Cortex of kidney (tissue), 1 donor: ENCODE measurements at places on chromosomes 1 and 21.

DNA sequence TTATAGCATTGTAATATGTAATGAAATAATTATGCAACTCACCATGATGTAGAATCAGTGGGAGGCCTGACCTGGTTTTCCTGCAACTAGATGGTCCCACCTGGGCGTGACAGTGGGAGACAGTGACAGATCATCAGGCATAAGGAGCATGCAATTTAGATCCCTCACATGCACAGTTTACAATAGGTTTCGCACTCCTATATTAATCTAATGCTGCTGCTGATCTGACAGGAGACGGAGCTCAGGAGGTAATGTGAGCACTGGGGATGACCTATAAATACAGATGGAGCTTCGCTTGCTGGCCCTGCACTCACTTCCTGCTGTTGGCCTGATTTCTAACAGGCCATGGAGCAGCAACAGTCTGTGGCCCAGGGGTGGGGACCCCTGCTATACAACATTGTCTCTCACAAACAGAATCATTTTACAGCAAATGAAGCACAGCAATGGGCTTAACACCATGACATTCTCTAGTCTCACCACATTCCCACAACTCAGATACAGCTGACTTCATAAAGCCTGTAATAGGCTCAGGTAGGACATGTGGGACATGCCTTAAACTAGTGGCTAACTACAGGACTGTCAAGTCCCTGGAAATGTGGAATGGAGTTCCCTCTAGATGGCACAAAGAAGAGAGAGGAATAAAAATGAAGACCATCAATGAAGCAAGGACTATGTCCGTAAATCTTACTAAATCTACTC lies 40.7 kb upstream of the SLC5A9 start:
- DNase-seq: no peak

DNA sequence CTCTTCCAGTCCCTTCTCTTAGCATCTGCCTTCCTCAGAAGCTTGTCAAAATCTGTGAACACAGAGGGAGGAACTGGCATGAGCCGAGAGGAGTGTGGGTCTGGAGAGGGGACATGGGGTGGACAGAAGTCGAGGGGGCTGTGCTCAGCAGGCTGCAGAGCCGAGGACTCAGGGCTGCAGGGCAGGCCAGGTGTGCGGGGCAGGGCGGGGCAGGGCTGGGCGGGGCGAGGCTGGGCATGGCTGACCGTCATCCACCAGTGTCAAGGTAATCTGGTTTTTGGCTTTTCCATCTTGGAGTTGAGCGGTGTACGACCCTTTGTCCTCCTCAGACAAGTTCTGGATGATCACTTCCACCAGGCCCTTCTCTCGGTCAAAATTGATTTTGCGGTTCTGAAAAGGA lies 44.0 kb downstream of the MYOM3 start:
- DNase-seq: no peak

DNA sequence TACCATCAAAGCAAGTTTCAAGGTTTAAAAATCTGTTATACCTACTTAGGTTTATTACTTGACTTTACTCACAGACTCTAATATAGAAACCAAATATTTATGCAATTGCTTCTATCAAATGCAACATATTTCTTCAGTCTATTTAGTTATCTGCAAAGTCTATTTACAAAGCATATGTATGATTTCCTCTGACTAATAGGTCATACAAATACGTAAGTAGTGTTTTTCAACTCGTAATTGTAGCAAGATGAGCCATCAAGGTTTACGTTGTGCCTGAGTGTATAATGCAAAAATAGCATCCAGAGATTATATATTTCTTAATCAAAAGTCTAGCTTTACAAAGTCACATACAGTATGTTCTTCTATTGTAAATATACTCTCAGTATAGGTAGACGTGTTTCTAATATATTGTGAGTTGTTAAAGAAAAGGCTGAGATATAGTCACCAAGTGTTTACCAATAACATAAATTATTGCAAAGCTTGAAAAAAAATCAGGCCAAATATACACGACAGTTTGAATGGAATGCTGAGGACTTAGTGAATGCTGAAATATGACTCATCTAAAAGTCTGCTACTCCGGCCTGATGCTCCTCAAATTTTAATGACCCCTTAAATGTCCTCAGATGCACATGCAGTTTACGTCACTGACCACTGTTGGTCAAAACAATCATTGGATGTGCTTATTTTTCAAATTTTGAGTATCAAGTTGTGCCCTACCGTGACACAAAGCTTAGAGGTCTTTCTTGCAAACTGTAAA lies 48.4 kb downstream of the ADAMTS5 start:
- no peak for DNase-seq

DNA sequence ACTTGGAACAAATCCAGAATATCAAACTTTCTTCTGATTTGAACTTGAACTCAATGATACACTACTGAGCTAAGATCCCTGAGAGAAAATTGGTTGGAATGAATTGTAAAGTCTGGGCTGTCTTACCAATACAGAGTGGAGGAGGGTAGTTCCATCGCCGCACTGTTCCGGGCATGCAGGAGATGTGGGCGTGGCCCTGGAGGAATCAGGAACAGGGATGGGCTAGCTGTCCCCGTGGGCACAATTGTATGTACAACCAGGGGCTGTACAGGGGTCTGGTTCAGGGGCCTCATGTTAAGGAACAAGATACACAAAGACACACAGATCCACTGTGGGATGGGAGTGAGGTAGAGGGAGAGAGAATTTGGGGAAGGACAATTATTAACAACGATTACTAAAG lies 144.3 kb downstream of the ZSCAN20 start:
- no peak for DNase-seq

GRCh38 chr1:157087030-157087429 lies 12.6 kb downstream of the ETV3L start:
- DNase-seq: no peak

GRCh38 chr1:228752258-228752657 lies 17.0 kb downstream of the RHOU start:
- DNase-seq: no peak

DNA sequence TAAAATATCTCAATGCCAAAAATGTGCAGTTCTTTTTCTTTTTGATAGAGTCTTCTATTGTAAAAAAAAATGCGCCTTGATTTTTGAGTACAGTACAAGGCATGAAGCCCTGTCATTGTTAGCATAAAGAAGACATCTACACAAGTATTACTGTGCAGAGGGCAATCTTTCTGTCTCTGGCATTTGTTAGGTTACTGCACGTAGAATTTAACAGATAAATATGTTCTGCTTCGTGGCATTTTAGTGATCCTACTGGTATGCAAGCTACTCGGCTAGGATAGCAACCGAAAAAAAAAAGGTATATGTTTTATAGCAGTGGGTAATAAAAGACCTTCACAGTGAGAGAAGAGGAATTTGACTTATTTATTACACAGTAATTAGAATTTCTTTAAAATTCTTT lies 492.9 kb upstream of the ADGRL2 start:
- DNase-seq: no peak

GRCh38 chr1:186511761-186512637 lies 51.1 kb upstream of the PDC start:
- DNase-seq: no peak

DNA sequence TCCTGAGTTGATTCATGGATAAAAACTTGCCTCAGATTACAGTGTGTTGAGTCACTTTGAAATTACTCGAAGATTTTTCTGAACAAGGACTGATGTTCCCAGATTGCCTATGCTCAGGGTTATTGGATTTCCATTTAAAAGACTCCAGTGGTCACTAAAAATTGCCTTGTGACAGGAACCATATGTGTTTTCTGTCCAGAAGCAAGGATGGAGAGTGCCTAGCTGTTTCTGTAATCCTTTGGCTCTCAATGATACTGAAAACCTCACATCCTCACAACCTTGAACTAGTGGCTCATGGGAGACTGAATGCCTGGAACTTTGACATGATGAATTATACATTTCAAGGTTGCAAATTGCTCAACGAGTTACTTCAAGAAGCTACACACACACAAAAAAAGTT lies 1271.8 kb downstream of the BRINP3 start:
- DNase-seq: no peak

DNA sequence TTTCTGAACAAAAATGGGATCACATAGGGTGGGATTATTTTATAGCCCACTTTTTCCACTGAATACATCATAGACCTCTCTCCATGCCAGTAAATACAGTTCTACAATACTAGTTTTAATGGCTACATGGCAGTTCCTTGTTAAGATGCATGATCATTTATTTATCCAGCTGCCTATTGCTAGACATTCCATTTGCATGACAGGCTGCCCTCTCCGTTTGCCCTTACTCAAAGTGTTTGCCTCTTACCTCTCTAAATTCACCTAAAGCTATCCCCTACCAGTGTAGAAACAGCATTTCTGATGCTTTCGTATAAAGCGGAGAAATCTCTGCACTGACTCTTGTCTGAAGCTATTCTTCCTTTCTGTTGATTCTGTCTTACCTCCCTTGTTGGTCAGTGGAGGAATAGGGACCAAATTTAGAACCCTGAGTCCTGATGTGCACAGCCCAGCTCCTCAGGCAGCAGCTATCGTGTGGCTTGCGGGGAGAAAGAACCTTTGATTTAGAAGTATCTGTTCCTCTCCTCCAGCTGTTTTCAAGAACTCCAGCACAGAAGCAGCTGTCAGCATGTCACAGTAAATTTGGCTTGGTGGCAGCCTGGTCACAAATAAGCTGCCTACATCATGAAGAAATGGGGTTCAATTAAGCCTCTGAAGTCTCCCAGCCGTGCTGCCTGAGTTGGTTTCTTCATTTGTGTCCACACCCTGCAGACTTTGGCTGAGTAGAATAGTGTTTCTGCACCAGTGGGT lies 337.3 kb downstream of the PRDM2 start:
- no peak for DNase-seq

DNA sequence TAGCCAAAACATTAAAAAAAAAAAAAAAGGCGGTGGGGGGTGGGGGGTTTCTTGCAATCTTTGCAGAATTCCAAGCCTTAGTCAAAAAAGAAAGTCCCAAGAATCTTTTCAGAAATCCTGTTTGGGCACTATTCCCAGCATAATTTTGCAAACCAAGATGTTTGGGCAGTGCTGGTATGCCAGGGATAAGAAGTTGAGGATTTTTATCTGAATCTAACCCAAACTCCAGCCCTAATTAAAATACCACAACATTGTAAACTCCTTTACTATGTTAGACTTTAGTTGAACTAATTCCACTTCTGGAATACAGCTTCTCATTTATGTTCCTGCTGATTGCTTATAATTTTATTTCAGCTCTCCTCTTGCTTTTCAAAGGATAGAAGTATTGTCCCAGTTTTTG lies 504.1 kb upstream of the ADGRL2 start:
- no peak for DNase-seq

DNA sequence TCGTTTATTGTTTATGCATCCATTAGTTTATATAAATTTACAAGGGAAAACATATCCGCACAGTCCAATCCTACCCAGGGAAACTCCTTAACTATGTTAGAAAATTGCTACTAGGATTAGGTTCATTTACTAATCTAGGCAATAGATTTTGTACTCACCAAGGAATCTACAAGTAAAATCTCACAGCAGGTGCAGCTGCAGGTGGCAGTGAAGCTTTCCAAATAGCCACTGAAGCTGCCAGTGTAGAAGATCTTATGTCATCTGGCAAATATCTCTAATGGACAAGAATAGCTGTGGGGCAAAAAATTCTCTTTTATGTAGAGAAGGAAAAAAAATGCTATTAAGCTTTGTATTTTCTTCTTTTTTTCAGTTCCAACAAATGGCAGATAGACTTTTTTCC lies 963.4 kb upstream of the ADGRL4 start:
- DNase-seq: no peak

GRCh38 chr1:222777977-222778376 lies 36.9 kb upstream of the DISP1 start:
- no peak for DNase-seq

DNA sequence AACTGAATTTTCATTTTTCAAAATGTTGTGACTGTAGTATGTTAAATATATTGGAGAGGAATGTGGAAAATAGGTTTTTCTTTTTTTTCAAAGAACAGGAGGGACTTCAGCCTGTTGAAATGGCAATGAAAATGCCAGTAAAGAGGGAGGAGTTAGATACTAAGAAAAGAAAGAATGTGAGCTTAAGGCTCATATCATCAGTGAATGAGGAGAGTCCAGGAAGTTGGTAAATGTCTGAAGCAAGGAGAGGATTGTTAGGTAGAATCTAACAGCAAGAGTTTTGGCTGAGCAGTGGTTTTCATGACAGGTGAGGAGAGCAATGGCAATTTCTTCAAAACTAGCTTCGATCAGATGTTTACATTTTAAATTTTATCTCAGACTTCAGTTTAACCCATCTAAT lies 43.0 kb downstream of the PLA2G4A start:
- no peak for DNase-seq

DNA sequence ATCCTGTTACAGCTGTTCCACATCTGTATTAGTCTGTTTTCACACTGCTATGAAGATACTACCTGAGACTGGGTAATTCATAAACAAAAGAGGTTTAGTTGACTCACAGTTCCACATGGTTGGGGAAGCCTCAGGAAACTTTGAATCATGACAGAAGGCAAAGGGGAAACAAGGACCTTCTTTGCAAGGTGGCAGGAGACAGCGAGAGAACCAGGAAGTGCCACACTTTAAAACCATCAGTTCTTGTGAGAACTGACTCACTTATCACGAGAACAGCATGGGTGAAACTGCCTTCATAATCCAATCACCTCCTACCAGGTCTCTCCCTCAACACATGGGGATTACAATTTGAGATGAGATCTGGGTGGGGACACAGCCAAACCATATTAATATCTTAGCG lies 110.3 kb upstream of the TRABD2B start:
- no peak for DNase-seq

GRCh38 chr1:222772996-222773379 lies 36.0 kb downstream of the FAM177B start:
- DNase-seq: no peak

GRCh38 chr1:53062708-53063591 lies 937 bp downstream of the PODN start:
- DNase-seq: no peak

GRCh38 chr21:44800971-44801467 lies 601 bp downstream of the UBE2G2 start:
- no peak for DNase-seq

- no peak for DNase-seq
Observed at GRCh38 chr21:29194342-29194741, 63.9 kb downstream of the MAP3K7CL start.

GRCh38 chr1:30490554-30491053 lies 232.8 kb downstream of the MATN1 start:
- no peak for DNase-seq

DNA sequence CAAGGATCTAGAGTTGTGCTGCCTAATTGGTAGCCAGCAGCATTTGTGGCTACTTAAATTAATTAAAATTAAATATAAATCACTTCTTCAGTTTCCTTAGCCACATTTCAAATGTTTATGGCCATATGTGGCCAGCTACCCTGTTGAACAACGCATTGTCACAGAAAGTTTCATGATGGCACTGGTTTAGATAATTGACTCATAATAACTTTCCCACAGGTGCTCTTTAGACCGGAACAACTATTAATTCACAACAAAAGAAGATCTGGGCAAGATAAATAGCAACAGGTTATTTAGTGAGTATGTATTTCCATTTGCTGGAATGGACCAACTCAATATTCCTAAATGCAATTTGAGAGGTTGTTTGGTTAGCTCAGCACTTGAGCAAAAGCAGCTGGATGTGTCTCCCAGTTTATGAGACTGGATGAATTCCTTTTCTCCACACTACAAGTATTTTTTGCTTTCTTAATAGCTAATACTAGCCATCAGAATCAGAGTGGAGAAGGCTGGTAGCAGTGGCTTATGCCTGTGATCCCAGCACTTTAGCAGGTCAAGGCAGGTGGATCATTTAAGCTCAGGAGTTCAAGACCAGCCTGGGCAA lies 3.7 kb upstream of the AMIGO1 start:
- DNase-seq: no peak
